ENCODE measurements at places on chromosomes 5 and 9.

DNA sequence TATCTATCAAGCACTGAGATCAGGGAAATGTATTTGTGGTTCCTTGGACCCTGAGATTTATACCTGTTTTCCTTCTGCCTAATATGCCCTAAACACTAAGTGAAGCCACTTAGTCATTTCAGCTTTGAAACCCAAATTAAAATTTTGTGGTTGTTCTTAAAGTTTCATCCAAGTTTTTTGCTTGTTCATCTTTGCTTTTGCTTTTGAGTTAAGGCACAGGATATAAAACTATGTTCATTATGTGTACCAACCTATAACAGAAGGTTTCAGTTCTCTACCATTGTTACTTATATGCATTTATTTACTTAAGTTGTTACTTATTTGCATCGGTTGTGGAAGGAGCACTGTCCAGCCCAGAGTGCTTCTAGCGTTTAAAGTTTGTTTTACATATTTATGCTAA lies 382.3 kb downstream of the PTPRD start:
- no peak for DNase-seq

GRCh38 chr9:12958279-12958678 lies 183.5 kb downstream of the LURAP1L start:
- DNase-seq = no peak

- peak; percentile 51 for DNase-seq
These were observed 25.1 kb upstream of the CDKN2AIPNL start for GRCh38 chr5:134436523-134437339.

GRCh38 chr5:513216-514100 lies 10.8 kb downstream of the SLC9A3 start:
- DNase-seq = no peak

- DNase-seq = no peak
These were observed 20.8 kb upstream of the GTF3C5 start for GRCh38 chr9:133009906-133010582.

GRCh38 chr9:2208991-2209390 lies 193.8 kb downstream of the SMARCA2 start:
- no peak for DNase-seq

DNA sequence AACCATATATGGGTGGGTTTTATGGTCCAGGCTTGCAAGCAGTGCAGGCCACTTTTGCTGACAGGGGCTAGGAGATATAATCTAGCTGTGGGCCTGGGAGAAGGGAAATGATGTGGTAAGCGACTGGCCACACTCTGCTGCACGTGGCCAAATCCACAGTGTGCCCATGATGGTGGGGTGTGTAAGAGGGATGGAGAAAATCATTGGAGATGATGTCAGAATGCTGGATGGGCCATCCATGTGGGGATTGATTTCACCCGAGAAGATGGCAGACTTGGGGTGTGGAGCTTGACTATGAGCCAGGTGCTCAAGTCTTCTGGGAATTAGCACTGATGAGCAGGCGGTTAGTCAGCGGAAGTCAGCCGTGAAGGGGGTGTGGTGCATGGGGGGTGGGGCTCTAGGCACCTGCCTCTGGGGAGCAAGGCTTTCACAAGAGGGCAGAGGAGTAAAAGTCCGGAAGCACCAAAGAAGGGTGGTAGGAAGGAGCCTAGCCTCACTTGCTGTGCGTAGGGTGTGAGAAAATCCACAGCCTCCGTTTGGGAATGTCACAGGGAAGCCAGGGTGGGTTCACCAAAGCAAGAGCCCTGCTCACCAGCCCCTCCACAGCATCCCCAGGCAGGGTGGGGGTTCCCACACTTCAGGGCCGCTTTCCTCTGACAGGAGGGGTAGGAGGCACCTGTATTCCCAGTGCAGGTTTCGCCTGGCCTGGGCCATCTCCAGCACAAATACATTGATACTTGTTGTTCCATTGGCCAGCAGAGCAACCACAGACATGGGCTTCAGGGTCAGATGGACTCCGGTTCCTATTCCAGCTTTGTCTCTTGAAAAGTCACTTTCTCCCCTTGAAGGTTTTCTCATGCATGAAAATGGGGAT lies 44.5 kb upstream of the ANGPTL2 start:
- no peak for DNase-seq

DNA sequence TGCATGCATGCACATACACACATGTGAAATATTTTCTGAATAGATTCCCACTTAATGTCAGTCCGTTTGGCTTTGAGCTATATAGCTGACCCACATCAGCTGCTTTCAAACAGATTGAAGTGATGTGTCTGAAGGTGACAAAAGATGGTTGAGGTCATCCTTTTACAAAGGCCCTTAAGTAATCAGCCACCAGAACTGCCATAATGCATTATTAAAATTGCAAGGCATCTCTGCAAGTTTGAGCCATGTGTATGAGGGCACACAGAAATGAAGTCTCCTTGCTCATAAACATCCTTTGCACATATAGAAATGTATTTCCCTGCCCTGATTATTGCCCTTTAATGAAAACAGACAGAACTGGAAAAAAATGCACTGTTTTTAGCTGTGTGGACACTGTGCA lies 1043.0 kb upstream of the C9orf72 start:
- DNase-seq = no peak

DNA sequence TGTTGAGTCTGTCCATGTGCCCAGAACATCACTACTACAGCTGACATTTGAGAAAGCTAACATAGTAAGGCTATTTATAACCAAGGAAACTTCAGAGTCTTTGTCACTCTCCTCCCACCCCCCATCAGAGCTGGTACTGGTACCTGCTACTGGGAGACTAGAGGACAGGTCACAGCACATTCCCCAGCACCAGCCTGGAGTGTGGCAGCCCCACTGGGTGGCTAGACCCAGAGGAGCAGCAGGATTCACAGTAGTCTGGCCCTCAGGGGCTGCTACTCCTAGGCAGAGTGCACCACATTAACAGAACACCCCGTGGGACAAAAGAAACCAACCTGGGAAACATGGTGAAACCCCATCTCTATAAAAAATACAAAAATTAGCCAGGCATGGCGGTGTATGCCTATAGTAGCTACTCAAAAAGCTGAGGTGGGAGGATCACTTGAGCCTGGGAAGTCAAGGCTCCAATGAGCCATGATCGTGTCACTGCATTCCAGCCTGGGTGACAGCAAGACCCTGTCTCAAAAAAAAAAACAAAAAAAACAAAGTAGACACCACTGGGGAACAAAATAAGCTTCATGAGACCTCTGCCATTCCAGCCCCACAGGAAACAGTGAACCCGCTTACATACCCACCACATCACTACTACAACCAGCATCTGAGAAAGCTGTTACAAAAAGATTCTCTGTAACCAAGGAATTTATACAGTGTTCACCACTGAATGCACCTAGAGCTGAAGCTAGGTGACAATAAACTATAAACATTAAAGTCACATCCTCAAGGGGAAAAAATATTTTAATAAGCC lies 26.3 kb upstream of the PTGER4 start:
- no peak for DNase-seq

- no peak for DNase-seq
These were observed 98.6 kb upstream of the ACTBL2 start for GRCh38 chr5:57581222-57581621.

GRCh38 chr9:134965411-134965810 lies 47.7 kb upstream of the FCN1 start:
- no peak for DNase-seq

DNA sequence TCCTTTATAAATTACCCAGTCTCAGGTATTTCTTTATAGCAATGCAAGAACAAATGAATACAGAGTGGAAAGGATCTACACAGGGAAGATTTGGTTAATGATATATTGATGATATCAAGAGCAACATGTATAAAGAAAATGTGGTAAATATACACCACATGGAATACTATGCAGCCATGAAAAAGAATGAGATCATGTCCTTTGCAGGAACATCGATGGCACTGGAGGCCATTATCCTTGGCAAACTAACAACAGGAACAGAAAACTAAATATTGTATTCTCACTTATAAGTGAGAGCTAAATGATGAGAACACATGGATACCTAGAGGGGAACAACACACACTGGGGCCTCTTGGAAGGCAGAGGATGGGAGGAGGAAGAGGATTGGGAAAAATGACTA lies 19.9 kb upstream of the PUM3 start:
- no peak for DNase-seq

DNA sequence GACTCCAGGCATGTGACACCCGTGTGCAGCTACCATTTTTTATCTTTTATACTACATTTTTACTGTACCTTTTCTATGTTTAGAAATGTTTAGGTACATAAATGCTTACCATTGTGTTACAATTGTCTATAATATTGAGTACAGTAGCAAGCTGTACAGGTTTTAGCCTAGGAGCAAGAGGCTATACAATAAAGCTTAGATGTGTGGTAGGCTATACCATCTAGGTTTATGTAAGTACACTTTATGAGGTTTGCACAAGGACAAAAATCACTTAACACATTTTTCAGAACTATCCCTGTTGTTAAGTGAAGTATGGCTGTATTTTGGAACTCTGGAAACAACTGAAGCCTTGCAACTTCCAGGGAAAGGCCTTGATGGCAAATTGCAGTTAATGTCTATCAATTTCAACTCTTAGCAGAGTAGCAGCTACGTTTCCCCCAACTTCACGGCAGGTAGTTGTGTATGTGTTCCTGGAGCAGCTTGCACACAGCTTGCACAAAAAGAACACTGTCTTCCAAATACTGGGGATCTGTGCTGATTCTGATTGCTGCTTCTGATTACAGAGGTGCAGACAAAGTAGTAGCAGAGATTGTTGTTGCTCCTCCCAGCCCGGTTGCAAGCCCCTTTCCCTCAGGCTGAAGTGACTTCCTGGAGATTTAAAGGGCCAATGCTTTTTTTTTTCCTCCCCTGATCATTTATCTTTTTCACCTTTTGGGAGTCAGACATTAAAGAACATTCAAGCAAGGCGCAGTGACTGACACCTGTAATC lies 30.0 kb downstream of the SIL1 start:
- no peak for DNase-seq

GRCh38 chr5:136667789-136668188 lies 302.4 kb upstream of the TRPC7 start:
- DNase-seq = no peak

DNA sequence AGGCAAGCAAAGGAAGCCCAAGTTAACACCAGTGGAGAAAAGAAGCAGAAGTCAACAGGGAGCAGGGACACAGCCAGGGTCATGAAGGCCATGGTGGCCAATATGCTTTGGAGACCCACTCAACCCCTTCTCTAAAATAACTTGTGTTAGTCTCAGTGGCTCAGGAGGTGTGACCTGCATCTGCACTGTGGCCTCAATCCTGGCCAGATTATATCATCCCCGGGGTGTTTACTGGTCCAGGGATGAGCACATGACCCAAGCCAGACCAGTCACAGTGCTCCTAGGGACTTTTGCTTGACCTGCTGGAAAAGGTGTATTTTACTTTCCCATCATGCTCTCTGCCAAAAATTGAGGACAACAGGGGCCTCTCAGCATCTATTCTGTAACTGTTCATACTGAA lies 105.2 kb downstream of the DPYSL3 start:
- DNase-seq = no peak

DNA sequence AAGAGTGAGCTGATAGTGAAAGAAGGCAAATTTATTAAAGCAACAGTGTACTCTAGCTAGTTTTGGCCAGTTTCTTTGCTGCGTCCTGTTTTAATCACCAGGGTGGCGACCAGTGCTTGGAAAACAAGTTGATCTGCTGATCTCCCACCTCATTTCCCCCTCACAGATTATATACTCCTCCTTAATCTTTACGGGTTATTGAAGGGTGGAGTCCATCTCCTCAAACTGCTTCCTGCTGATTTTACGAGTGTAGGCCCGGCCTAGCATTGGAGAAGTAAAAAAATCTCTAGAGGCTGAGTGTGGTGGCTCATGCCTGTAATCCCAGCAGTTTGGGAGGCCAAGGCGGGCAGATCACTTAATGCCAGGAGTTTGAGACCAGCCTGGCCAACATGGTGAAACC lies 14.0 kb upstream of the CFAP95 start:
- DNase-seq = no peak

DNA sequence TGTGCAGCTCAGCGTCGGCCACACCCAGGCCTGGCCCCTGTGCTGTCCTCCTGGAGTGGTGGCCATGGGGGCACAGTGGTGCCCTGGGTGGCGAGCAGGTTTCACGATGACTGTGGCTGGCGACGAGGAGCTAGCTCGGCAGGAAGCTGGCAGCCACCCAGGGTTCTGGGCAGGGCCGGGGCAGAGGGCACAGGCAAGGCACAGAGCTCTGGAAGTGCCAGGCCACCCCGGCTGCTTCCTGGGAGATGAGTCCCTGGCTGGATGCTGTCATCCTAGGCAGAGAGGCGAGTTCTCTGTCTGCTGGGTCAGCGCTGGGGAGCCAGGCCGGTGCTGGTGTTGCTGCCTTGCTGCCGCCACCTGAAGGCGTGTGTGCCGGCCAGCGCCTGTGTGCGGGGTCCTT lies 51.7 kb downstream of the RXRA start:
- peak; percentile 90 for DNase-seq

GRCh38 chr9:91698266-91698665 lies 251.8 kb downstream of the ROR2 start:
- DNase-seq = no peak

DNA sequence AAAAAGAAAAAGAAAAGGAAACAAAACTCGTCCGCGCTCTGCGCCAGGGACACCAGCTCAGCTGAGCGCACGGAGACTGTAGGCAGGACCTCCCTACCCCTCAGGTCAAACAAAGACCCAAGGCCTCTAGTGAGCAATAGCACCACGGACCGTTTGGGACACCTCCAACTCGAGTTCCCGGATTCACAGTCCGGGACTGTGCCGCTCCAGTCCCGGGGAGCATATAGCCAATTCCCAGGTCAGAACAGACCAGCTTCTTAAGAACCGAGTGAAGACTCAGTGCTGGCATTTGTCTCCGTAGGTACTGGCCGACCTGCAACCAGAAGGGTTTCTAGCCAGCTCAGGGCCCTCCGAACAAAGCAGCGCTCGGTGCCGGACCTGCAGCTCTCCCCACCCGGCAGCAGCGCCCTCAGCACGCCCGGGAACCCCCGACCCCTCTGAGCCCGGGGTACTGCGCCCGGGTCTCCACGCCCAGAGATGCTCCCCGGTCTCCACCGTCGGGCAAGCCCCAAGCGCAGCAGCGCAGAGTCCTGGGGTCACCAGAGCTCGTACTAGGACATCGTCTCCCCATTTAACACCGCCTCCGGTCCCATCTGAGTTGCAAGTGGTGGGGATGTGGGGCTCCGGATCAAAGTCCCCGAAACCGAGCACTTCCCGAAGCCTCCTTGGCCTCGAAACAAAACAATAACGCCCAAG lies 591 bp downstream of the ABCA1 start:
- peak; percentile 70 for DNase-seq

GRCh38 chr5:141084487-141084989 lies 9.9 kb upstream of the PCDHB2 start:
- no peak for DNase-seq

GRCh38 chr5:176596689-176597416 lies 13.1 kb downstream of the GPRIN1 start:
- peak; percentile 39 for DNase-seq

GRCh38 chr9:81666123-81666522 lies 23.2 kb downstream of the TLE1 start:
- no peak for DNase-seq

GRCh38 chr9:35712762-35713400 lies 19.1 kb downstream of the TLN1 start:
- DNase-seq = no peak

- no peak for DNase-seq
These were observed 373 bp downstream of the ADAMTS12 start for GRCh38 chr5:33891446-33891787.

- no peak for DNase-seq
These were observed 221.2 kb upstream of the IRX4 start for GRCh38 chr5:2103940-2104339.

All from adrenal gland (tissue), 19 donors.